ENCODE measurements at places on chromosomes 16 and 17.
A peak's percentile ranks its signal among the peaks of the same experiment; 100 is the strongest.

DNA sequence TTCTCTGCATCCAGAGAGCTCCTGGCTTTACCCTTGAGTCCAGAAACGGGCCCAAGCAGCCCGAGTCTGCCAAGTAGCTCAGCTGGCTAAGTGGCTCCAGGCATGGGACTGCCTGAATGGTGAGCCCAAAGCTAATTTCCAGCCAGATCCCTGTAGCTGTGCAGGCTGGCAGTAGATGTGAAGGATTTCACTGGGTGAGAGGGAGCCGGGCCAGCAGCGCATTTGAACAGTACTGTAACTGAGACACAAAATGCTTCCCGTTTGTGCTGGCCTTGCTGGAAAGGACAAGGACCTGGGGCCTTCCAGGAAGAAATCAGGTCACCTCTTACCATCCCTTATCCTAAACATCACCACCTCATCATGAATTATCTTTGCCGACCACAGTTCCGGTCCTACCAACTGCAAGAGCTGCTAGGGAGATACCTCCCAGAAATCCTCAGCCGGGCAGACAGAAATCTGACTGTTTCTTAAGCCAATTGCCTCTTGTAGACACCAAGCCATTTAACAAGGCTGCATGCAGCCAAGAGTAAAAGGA is 3.7 kb downstream of the TIMP2 start:
- peak; percentile 35 for DNase-seq
- H3K27me3 ChIP-seq = no peaks in the 10 kb centered on the region
- peak overlapping the region; percentile 96 for H3K27ac ChIP-seq
- H3K4me1 ChIP-seq = peaks cover 78% of the 10 kb centered on the region
- H3K4me3 ChIP-seq = peak overlapping the region; percentile 5

GRCh38 chr17:13940858-13941665 is 128.2 kb upstream of the COX10 start:
- H3K4me1 ChIP-seq = no peaks in the 10 kb centered on the region
- no peak overlapping the region for H3K27ac ChIP-seq
- H3K36me3 ChIP-seq = no peaks in the 10 kb centered on the region

- DNase-seq = no peak
- H3K4me3 ChIP-seq = no peak overlapping the region
- H3K4me1 ChIP-seq = no peaks in the 10 kb centered on the region
- H3K27me3 ChIP-seq = no peaks in the 10 kb centered on the region
Measured at GRCh38 chr17:17467720-17468119, 9.1 kb upstream of the MED9 start.

- no peaks in the 10 kb centered on the region for H3K4me1 ChIP-seq
- no peak for DNase-seq
- no peaks in the 10 kb centered on the region for H3K27me3 ChIP-seq
- H3K27ac ChIP-seq = no peak overlapping the region
- H3K4me3 ChIP-seq = no peak overlapping the region
Measured at GRCh38 chr16:88619859-88620815, 18.2 kb upstream of the IL17C start.

DNA sequence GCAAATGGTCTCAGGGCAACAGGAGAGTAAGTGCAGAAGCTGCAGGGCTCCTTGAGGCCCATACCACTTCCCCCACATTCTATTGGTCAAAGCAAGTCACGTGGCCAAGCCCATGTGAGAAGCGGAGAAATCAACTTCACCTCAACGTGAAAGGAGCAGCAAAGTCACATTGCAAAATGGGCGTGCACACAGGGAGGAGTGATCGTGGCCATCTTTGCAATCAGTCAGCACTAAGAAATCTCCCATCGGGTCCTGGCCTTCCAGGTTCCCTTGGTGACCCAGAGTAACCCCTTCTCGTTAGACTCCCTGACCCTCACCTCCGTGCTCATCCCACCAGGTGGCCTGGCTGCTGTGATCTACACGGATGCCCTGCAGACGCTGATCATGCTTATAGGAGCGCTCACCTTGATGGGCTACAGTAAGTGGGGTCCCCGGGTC is 38.0 kb downstream of the SLC5A11 start:
- H3K4me1 ChIP-seq = no peaks in the 10 kb centered on the region
- no peak for DNase-seq
- H3K4me3 ChIP-seq = no peak overlapping the region
- no peaks in the 10 kb centered on the region for H3K36me3 ChIP-seq
- H3K27me3 ChIP-seq = no peaks in the 10 kb centered on the region

DNA sequence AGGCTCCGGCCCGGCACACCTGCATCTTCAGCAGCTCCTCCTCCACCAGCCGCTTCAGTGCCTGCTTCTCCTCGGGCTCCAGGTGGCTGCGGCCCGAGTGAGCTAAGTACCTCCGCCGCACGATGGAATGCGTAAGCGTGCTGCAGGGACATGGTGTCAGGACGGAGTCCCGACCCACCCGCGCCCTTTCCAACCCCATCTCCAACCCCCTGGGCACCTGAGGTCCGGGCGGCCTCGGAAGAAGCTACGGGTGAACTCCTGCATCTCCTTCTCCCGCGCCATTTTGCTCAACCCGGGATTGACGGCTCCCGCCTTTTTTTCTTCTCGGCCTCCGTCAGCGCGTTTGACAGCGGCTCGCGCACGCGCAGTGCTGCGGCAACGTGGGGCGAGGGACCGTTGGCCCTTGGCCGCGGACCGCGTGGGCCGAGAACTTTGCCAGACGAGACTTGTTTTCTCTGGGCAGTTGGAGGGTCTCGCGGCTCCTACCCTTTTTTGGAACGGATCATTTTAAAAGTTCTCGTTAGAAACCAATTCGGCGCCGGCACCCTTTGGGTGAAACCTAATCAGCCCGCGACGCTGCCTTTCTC is at the start of gene HIRIP3:
Gene HIRIP3, minus strand, starts transcription at position 294 of the 587 bp plus-strand sequence. Its CDS starts 12 bp downstream, at position 282.
- peaks cover 53% of the 10 kb centered on the region for H3K36me3 ChIP-seq
- H3K4me1 ChIP-seq = no peaks in the 10 kb centered on the region
- H3K27ac ChIP-seq = peak within 1 kb of the TSS; percentile 87
- peak; percentile 85 for DNase-seq
- H3K4me3 ChIP-seq = peak within 1 kb of the TSS; percentile 75

DNA sequence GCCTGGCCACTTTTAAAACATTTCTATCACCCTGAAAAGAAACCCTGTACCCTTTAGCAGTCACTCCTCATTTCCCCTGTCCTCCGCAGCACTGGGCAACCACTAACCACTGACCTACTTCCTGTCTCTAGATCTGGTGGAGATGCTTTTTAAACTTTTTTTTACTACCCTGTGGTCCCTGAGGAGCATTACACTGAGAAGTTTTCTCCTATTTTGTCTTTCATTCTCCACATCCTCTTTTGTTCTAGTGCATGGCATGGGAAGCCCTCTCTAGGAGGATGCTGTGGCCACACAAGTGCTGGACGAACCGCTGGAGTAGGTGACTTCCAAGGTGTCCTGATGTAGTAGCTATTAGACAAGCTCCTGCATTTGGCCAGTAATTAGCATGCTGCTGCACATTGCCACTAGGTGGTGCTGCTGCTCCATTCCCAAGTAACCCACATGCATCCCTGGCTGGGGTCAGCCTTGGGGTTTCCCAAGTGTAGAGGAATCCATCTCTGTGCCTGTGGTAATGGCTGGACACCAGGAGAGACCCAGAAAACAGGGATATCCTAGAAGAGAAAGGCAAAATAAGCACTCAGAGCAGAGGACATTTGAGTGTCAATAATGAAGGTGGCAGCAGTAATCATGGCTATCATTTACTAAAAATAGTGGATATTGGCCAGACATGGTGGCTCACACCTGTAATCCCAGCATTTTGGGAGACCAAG is 143.8 kb upstream of the CRHR1 start:
- peak; percentile 73 for DNase-seq
- no peaks in the 10 kb centered on the region for H3K27me3 ChIP-seq
- H3K36me3 ChIP-seq = no peaks in the 10 kb centered on the region
- H3K4me3 ChIP-seq = no peak overlapping the region
- no peak overlapping the region for H3K27ac ChIP-seq
- no peaks in the 10 kb centered on the region for H3K4me1 ChIP-seq

DNA sequence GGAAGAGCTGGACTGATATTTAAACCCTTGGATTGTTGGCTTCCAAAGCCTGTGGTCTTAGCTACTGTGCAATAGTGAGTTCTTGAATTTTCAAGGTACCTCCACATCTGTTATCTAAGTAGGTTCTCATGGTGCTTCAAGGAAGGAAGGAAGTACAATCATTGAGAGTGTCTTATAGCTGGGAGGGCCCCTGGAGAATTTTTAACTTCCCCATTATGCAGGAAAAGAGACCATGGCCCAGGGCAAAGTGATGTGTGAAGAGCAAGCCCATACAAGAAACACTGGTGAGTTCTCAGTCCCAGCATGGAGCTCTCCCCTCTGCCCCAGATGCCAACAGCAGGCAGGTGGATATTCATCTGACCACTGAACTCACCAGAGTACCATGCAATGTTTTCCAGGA is 169.0 kb upstream of the IRX6 start:
- no peak overlapping the region for H3K4me3 ChIP-seq
- H3K4me1 ChIP-seq = no peaks in the 10 kb centered on the region
- H3K36me3 ChIP-seq = no peaks in the 10 kb centered on the region
- no peaks in the 10 kb centered on the region for H3K27me3 ChIP-seq
- DNase-seq = no peak

DNA sequence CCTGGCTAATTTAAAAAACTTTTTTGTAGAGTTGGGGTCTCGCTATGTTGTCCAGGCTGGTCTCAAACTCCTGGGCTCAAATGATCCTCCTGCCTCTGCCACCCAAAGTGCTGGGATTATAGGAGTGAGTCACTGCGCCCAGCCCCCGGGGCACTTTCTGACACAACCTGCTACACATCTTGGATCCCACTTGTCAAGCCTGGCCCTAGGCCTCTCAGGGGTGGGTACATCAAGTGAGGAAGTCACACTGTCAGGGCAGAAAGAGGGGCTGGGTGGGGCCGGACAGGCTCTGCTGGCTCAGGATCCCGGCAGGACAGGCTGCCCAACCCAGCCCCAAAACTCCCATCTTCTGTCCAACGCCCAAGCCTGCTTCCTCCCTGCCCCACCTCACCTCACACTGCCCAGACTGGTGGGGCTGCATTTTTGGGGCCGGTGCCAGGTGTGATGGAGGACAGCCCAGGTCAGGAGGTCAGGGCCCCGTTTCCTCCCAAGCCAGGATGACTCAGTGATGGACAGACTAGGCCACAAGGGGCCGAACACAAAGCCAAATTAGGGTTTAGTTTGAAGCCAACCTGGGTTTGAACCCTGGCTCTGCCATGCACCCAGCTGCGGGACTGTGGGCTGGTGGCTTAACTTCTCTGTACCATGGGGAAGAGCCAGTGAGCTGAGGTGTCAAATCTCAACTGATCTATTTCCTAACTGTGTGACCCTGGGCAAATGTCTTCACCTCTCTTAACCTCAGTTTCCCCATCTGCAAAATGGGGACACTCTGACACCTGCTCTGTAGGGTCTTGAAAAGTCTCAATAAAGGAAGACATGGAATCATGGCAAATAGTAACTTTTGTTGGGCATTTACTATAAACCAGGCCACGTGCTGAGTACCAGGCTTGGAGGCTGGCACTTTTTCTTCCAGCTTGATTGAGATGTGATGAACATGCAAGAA is 8.9 kb upstream of the PPL start:
- no peak overlapping the region for H3K4me3 ChIP-seq
- no peaks in the 10 kb centered on the region for H3K27me3 ChIP-seq

DNA sequence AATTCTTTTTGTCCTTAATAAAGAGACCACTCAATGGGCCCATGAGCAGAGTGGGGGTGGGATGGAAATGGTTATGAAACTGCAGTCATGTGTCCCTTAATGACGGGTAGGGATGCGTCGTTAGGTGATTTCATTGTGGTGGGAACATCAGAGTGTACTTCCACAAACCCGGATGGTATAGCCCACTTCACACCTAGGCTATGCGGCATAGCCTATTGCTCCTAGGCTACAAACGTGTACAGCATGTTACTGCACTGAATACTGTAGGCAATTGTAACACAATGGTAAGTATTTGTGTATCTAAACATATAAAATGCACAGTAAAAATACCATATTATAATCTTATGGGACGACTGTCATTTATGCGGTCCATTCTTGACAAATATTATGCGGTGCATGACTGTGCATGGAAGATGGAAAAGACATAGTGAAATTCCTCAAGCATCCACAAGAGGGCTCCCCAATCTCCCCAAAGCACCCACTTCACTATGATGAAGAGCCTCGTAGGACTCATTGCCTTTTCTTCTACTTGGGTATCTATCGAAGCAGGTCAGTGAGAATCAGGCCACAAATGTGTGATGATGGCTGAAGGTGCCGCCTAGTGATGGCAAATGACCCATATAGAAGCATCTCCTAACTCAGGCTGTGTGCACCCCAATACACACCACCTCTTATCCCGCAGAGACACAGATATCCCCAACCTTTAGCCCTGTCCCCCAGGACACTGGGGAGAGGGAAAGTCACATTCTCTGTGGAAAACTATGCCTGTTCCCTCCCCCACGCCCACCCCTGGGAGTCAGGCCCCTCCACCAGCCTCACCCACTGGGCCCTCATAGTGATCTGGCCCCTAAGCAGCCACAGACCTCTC is 43.5 kb downstream of the TBX21 start:
- no peaks in the 10 kb centered on the region for H3K4me1 ChIP-seq
- DNase-seq = no peak
- H3K27ac ChIP-seq = no peak overlapping the region
- H3K36me3 ChIP-seq = no peaks in the 10 kb centered on the region

GRCh38 chr17:61250335-61250890 is 149.2 kb upstream of the TBX2 start:
- H3K27ac ChIP-seq = peak overlapping the region; percentile 78
- H3K36me3 ChIP-seq = no peaks in the 10 kb centered on the region
- no peak overlapping the region for H3K4me3 ChIP-seq
- no peaks in the 10 kb centered on the region for H3K27me3 ChIP-seq
- DNase-seq = no peak

DNA sequence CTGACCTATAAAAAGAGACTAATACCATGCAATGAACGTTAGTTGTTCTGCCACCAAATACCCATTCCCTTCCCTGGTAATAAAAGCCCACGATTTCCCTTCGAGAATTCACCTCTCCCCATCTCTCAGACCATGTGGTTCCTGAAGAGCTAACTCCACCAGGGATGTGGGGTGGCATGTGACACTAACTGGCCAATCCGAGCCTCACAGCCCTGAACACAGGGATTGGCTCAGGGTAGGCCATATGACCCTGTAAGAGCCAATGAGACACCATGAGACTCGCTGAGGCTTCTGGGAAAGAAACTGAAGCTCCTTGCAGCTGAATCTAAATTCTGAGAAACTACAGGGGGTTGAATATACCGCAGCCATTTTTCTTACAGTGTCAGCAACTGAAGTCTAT is 21.1 kb downstream of the HELZ start:
- no peaks in the 10 kb centered on the region for H3K36me3 ChIP-seq
- DNase-seq = no peak
- no peak overlapping the region for H3K4me3 ChIP-seq
- no peaks in the 10 kb centered on the region for H3K4me1 ChIP-seq
- H3K27me3 ChIP-seq = no peaks in the 10 kb centered on the region
